Large intestine (tissue), 12 donors: ENCODE measurements at places on chromosomes 5 and 9. TPM values are rescaled to one million over a fixed set of nuclear protein-coding genes. Genes with fewer than 3 reads are reported as not detected.

- peaks cover 8% of the 10 kb centered on the region for H3K36me3 ChIP-seq
- H3K4me1 ChIP-seq: no peaks in the 10 kb centered on the region
- no peak overlapping the region for H3K27ac ChIP-seq
- no peak for DNase-seq
- H3K27me3 ChIP-seq: no peaks in the 10 kb centered on the region
- H3K4me3 ChIP-seq: no peak overlapping the region
These were observed 16.0 kb downstream of the HSD17B4 start for GRCh38 chr5:119468286-119468685.

DNA sequence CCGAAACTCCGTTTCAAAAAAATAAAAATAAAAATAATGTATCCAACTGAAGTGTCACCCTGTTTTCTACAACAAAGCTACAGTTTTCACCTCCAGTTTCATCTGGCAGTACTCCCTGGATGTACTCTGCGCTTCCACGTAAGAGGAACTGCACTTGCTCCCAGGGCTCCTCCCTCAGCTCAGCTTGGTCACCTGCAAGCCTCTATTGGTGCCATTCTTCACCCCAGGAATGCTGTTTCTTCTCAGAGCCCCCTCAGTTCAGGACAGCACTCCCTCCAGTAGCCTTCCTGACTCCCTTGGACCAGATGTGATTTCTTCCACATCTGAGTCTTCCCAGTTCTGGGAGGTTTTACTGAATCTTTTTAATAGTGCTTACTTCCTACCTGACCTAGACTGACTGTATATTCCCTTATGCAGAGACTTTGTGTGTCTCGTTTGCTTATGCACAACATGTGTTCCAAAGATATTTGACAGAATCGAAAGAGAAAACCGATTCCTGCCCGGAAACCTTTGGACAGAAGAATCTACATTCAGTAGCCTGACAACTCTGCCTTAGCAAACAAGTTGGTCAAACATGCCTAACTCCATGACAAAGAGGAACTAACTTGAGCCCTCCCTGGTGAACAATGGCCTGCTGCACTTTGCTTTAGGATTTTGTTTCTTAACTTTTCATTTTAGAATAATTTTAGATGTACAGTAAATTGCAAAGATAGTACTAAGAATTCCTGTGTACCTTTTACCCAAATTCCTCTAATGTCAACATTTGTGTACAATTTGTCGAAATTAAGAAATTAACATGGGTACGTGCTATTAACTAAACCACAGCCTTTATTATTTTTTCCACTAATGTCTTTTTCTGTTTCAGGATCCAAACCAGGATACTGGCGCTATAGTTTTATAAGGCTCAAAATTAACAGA lies 814 bp downstream of the CCDC125 start:
- H3K4me1 ChIP-seq: peaks cover 29% of the 10 kb centered on the region
- peak overlapping the region; percentile 80 for H3K4me3 ChIP-seq
- DNase-seq: peak; percentile 51
- no peaks in the 10 kb centered on the region for H3K27me3 ChIP-seq
- H3K36me3 ChIP-seq: no peaks in the 10 kb centered on the region
- peak overlapping the region; percentile 97 for H3K27ac ChIP-seq

DNA sequence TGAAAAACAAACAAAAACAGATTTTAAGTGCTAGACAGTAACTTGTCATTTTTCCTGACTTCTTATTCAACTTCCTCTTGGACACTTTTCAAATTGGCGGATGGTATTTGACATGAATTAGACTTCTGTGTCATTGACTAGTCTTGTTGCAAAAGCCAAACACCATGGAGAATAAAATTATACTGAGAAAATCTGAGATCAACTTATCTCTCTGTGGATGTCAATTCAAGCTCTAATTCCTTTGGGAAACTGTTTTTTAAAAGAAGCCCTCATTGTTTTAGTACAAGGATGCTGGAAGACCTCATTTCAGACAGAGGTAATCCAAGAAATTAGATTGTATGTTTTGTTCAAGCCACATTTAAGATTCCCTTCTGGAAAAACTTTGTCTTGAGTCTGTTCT lies 831.0 kb downstream of the SEMA5A start:
- H3K4me1 ChIP-seq: no peaks in the 10 kb centered on the region
- H3K36me3 ChIP-seq: no peaks in the 10 kb centered on the region
- no peaks in the 10 kb centered on the region for H3K27me3 ChIP-seq
- no peak overlapping the region for H3K4me3 ChIP-seq
- H3K27ac ChIP-seq: no peak overlapping the region

GRCh38 chr9:110126499-110126941 lies 81.4 kb downstream of the C9orf152 start:
- H3K4me1 ChIP-seq: peaks cover 60% of the 10 kb centered on the region
- peak overlapping the region; percentile 91 for H3K27ac ChIP-seq
- no peaks in the 10 kb centered on the region for H3K27me3 ChIP-seq
- H3K4me3 ChIP-seq: peak overlapping the region; percentile 37
- no peak for DNase-seq

Gene PCDHA6
- 0.85 TPM for polyA plus RNA-seq

Gene TEX48
- polyA plus RNA-seq: not detected
